ENCODE measurements at places on chromosomes 2 and 18. TPM values are rescaled to one million over a fixed set of nuclear protein-coding genes. Genes with fewer than 3 reads are reported as not detected.

CIDEA gene
- not detected for total RNA-seq

LMAN2L gene
- total RNA-seq: 1.8 TPM

AOX1 gene
- not detected for total RNA-seq

FAM161A gene
- 0.91 TPM for total RNA-seq

DIPK1C gene
- total RNA-seq: not detected

ALKAL2 gene
- not detected for total RNA-seq

CFC1B gene
- total RNA-seq: not detected

SNTG2 gene
- total RNA-seq: 1.1 TPM

ARHGAP15 gene
- 165 TPM for total RNA-seq

All from CD4-positive, alpha-beta T cell (primary cell).